Stimulated activated CD4-positive, alpha-beta T cell treated with anti-CD3 and anti-CD28 coated beads, Interleukin-15, amount 100 ng/mL, for 1 hour (primary cell): ENCODE measurements at places on chromosomes 2 and 18.

GRCh38 chr2:231415029-231415428, 19.5 kb downstream of the B3GNT7 start:
- DNase-seq = no peak

GRCh38 chr2:177543007-177543760, 150.6 kb downstream of the AGPS start:
- DNase-seq = no peak

DNA sequence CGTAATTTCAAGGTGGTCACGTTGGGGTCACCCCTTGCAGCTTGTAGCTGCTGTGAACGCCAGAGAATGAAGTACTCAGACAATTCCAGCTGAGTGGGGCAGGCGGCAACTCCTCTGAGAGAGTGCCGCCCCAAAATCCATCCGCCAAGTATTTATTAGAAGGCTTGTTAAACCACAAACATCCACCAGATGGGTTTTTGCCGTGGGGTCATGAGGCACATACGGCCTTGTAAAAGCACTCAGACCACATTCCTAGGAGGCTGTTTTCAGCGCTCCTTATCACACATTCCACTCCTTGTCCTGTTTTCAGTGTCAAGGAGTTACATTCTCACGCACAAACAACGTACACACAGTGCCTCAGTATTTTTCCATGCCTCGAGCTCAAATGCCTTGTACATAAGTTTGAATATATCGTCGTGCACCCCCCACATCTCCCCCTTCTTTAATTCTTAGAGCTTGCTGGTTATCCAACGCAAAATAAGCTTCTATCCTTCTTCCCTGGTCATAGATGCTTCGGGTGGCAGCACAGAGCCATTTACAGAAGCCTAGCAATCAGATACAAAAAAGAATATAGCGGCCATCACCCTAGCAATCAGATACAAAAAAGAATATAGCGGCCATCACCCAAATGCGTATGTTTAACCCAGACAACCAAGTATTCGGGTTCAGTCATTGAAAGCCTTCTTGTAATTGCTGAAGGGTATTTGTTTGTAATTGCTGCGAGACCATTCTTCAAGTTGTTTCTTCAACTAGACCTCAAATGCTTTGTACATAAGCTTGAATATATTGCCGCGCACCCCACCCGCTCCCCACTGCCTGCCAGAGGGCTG, 7.3 kb downstream of the ALPP start:
- DNase-seq = no peak

- no peak for DNase-seq
These were observed 36.6 kb upstream of the STAT1 start for GRCh38 chr2:191050640-191050987.
